ENCODE measurements at places on chromosomes 6 and 20. TPM values are rescaled to one million over a fixed set of nuclear protein-coding genes. Genes with fewer than 3 reads are reported as not detected.

DNA sequence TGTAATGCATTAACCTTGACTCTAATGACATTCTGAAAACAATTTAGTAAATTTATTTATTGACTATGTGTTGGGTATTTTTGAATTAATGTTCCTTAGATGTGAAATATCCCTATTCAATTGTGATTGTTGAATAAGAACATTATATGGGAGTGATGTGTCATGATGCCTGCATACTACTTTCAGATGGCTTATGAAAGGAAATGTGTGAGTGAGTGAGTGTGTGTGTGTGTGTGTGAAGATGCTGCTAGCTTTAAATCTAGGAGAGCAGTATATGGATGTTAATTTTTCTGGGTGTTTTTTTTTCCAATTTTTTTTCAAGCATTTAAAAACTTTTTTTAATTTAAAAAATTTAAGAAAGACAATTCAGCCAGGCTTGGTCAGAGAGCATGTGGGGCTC lies 32.5 kb upstream of the NT5E start:
- DNase-seq: no peak

DNA sequence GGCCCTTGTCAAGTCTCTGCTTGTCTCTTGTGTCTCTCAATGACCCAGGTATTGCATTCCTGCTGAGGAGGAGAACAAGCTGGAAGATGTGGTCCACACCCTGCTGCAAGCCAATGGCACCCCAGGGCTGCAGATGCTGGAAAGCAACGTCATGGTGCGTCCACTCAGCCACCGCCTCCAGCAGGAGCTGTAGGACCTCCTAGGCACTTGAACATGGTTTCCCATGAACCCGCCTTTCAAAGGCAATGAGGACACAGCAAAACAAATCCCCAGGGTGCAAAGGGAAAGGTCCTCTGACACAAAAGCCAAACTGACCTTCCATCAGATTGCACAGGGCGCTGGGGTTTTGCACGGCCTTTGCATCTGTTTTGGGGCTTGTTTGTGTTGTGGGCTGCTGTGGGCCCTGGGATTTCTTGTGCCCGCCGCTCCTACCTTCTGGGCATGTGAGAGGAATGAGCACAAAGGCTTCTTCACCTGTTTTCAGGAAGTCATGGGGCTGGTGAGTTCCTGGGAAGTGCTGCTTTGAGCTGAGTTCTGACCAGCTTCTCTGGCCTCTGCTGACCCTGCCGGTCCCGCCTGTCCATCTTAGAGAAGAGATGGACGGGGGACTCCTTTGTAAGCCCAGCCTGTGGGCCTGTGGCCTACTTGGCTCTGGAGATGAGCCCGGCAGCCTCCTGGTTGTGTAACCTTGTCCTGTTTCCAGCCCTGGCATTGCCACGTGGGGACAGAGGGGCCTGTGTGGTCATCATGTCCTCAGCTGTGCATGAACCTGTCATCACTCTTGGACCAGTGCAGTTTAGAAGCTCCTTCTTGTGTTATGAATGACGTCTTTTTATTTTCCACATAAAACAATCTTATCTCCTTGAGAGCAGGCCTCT lies 151.3 kb downstream of the DTNBP1 start:
- DNase-seq: no peak

- DNase-seq: no peak
Observed at GRCh38 chr6:42454428-42454791, 2.7 kb upstream of the TRERF1 start.

- DNase-seq: no peak
Observed at GRCh38 chr6:89986650-89987074, 92.4 kb downstream of the GJA10 start.

DNA sequence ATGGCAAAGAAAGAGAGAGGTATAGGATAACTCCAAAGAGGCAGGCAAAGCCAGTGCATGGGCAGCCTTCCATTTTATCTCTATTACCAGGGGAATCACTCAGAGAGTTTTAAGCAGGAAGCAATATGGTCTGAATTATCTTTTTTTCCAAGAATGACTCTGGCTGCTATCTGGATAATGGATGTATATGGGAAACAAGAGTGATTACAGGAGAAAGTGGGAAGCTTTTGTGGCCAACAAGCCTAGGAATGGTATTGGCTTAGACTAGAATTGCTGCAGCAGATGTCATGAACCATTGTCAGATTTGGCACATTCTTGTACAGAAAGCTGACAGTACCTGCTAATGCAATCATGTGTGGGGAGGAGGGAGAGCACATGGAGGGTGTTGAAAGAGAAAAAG lies 73.0 kb upstream of the BTBD3 start:
- no peak for DNase-seq

- DNase-seq: no peak
Observed at GRCh38 chr6:154157082-154157481, 118.0 kb downstream of the OPRM1 start.

GRCh38 chr20:60302875-60303274 lies 344.7 kb downstream of the CDH26 start:
- no peak for DNase-seq

Gene REPS1
- polyA plus RNA-seq: 33.4 TPM

Gene THBS2
- 2.7 TPM for polyA plus RNA-seq
